RPMI7951 (cell line): ENCODE measurements at places on chromosomes 5 and 9.

- DNase-seq, result peak; percentile 53
Observed at GRCh38 chr5:156402387-156402921, 75.5 kb downstream of the SGCD start.

- DNase-seq, result no peak
Observed at GRCh38 chr9:76161541-76161940, 232.7 kb downstream of the RFK start.

- no peak for DNase-seq
Observed at GRCh38 chr9:104075801-104076753, 18.0 kb upstream of the SMC2 start.

- peak; percentile 55 for DNase-seq
Observed at GRCh38 chr5:109877670-109878045, 187.9 kb downstream of the MAN2A1 start.

GRCh38 chr5:127942246-127943060, 141.1 kb upstream of the SLC12A2 start:
- DNase-seq, result no peak

DNA sequence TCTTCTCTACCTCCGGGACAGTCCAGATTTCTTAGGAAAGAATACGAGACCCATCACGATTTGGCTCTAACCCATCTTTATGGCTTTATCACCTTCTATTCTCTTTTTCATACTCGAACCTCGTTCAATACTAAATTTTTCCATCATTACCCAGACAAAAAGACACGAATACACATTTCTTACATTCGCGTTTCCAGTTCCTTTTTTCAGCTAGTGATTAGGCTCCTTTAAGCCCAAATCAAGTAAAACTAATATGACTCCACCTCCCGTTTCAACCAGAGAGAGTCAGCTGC, 506 bp downstream of the ZBTB6 start:
- DNase-seq, result no peak

- no peak for DNase-seq
Observed at GRCh38 chr9:106500171-106500570, 362.8 kb upstream of the ZNF462 start.

DNA sequence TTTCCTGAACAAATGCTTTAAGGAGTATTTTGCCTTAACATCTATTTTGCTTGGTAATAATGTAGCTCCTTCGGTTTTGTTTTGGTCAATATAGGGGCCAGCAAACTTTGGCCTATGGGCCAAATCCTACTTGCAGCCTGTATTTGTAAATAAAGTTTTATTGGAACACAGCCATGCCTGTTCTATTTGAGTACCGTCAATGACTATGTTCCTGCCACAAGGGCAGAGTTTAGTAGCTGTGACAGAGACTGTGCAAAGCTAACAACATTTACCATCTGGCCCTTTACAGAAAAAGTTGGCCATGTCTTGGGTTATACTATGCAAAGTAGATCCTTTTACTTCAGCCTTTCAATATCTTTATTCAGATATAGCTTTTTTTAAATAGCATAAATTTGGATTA, 113.4 kb downstream of the NR3C1 start:
- no peak for DNase-seq

GRCh38 chr5:90876366-90876765, 317.8 kb downstream of the ADGRV1 start:
- DNase-seq, result no peak

GRCh38 chr5:410911-411517, 32.0 kb upstream of the EXOC3 start:
- no peak for DNase-seq

- no peak for DNase-seq
Observed at GRCh38 chr5:143576711-143577484, 173.4 kb upstream of the NR3C1 start.

DNA sequence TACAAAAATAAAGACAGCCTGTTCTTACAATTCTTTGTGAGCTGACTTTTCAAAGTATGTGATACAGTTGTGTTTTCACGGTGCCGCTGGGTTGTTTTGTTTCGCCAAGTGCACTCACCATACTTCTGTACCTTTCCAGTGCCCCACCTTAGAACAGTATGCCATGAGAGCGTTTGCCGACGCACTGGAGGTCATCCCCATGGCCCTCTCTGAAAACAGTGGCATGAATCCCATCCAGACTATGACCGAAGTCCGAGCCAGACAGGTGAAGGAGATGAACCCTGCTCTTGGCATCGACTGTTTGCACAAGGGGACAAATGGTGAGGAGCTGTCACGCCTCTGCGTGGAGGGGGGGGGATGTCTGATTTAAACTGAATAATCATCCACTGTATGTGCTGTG, 12.9 kb downstream of the CCT5 start:
- no peak for DNase-seq

GRCh38 chr9:135908093-135908753, 877 bp upstream of the CAMSAP1 start:
- no peak for DNase-seq

DNA sequence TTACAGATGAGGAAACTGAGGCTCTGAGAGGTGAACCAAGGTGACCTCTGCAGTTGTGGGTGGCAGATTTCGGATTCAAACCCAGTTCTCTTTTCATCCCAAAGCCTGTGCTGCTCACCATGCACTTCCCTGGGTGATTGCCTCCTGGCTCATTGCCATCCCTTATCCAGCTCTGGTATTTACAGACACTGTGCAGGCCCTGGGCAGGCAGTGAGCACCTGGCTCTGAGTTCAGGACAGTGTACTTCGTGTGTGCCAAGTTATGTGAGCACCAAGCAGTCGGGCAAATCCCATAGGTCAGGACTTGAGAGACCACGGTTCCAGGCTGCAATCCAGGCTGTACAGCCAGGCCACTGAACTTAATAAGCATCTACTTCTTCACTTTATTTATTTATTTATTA, 1.4 kb downstream of the LRSAM1 start:
- DNase-seq, result peak; percentile 32

DNA sequence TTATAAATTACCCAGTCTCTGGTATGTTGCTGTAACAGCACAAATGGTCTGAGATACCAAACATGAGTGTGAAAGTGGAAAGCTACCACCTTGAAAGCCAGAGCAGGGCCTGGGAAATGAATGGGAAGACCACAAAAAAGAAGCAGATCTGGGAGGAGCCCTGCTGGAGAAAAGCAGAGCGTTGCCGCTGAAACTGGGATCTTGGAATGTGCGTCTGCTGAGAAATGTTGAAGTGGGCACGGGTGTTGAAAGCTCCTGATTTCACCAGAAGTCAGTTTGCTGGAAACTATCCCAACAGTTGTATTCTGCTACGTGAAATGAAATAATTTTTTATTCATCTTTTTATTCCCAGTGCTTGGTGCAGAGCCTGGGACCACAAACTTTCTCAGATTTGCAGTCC, 40.0 kb downstream of the NUDT12 start:
- DNase-seq, result no peak

- no peak for DNase-seq
Observed at GRCh38 chr5:135546101-135546500, 10.3 kb upstream of the NEUROG1 start.

GRCh38 chr5:120805131-120805530, 341.0 kb downstream of the PRR16 start:
- no peak for DNase-seq

DNA sequence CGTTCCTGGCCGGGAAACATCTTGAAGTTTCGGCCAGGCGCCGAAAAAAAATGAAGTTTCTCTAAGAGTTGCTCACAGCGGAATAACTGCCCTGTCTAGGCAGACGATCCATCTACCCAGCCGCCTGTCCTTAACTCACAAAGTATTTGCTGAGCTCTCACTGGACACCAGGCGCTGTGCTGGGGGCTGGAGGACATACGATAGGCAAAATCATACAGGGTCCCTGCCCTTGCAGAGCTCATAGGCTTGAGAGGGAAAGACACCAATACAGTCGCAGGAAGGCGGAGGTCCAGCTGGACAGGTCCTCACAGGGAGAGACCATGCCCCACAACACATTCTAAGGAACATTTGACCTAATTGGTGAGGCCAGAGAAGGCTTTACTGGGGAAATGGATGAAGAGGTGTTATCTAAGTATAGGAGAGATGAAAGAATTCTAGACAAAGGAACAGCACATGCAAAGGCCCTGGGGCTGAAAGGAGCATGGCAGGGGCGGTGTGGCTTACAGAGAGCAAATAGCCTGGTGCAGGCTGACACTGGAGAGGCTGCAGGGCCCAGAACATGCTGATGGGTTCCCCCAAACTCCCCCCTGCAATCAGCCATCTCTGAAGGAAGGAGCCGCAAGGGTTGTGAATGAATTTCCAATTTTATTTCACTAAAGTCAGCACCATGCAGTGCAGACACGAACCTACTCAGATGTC, 2.0 kb upstream of the MXD3 start:
- no peak for DNase-seq

GRCh38 chr9:33628865-33629410, 104.9 kb downstream of the ANKRD18B start:
- DNase-seq, result no peak

GRCh38 chr5:154737667-154738320, 17.4 kb upstream of the LARP1 start:
- no peak for DNase-seq

- DNase-seq, result peak; percentile 90
Observed at GRCh38 chr5:72378639-72379289, 58.6 kb downstream of the PTCD2 start.

GRCh38 chr5:113163328-113163727, 186.7 kb downstream of the DCP2 start:
- peak; percentile 71 for DNase-seq

DNA sequence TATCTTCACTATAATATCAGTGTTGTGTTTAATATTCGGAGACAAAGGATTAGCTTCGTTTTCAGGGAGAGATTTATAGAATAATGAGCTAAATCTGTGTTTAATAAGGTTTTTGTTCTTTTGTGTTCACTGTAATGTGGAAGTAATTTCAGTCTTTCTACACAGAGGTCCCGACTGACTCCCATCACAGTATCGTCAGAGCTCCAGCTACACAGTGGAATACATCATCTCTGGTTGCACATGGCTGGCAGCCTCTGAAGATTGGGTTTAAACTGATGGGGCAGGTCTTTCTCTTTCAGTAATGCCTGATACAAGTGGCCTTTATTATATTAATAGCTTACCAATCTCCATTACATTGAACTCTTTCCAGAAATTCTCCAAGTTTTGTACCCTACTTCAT, 736.7 kb upstream of the RIOK2 start:
- DNase-seq, result no peak

GRCh38 chr5:36887532-36887931, 11.0 kb downstream of the NIPBL start:
- no peak for DNase-seq

DNA sequence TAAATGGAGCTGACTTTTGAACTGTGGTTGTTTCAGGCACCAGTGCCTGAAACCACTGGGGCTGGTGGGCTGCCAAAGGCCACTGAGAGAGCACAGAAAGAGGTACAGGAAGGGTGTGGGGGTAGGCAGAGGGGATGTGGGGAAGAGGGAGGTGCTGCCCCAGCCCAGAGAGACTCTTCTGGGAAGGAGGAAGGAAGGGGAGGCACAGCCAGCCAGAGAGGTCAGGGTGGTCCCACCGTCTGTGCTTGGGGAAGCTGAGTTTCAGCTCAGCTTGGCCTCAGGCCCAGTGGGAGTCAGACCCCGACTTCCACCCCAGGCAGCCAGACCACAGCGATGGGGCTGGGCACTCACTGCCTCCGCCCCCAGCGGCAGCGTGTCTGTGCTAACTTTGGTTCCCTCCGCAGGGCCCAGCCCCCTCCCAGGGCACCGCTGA, 8.6 kb upstream of the PHYKPL start:
- no peak for DNase-seq

DNA sequence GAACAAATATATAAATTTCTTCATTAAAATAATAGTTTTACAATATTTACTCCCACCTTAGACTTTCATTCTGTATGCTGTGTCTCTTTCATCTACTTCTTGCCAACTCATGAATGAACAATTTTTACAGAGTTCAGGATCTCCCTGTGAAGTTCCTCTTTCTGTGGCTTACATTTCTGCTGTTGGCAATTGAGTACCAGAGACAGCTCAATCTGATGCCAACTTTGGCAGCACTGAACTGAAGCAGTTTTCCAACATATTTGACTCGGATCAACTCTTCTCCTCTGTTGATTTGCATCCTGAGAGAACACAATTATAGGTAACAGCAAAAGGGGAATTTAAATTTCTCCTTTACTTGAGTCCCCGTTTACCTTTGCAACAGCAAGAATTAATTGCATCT, 1262.2 kb downstream of the EFNA5 start:
- DNase-seq, result no peak

DNA sequence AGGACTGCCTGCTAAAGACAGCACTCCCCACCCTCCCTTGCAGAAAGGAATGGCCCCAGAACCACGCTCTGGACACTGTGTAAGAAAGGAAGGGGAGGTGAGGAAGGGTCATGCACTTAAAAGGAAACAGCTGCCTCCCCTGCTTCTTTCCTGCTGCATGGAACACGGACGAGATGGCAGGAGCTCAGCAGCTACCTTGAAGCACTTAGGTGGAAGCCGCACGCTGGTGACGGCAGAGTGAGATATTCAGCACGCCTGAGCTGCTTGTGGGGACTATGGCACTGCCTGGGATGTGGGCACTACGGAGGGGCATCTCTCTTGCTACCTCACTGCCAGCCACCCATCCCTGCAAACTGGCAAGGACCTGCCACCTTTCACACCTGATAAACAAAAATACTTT, 101.5 kb downstream of the VAV2 start:
- no peak for DNase-seq

GRCh38 chr9:84436386-84437109, 96.0 kb upstream of the SLC28A3 start:
- DNase-seq, result no peak

DNA sequence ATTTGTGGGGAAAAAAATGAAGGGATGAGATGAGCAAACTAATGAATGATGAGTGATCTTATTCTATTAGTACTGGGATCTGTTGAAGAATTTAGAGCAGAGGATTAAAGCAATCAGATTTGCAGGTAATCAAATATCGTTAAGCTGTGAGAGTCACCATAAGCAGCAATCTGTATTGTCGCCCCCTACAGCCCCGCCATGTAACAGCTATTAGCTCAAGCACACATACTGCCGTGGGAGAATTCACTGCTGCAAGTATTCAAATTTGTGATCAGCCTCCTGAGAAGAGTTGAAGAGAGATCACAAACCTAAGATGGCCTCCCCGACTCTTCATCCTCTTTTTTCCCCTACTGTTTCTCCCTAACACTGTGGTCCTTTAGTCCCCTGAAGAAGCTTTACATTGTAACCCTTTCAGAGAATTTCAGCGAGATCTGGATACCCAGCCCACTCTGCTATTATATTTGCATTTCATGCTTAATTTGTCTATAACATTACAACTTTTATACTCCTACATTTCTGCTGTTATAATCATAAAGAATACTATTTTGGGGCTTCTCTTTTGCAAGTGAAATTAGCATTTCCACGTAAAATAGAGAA, 28.5 kb upstream of the PHF24 start:
- DNase-seq, result peak; percentile 15
